ENCODE measurements at places on chromosomes 5 and 9.

- DNase-seq: no peak
These were observed 1087.7 kb upstream of the ARRDC3 start for GRCh38 chr5:92470770-92471169.

DNA sequence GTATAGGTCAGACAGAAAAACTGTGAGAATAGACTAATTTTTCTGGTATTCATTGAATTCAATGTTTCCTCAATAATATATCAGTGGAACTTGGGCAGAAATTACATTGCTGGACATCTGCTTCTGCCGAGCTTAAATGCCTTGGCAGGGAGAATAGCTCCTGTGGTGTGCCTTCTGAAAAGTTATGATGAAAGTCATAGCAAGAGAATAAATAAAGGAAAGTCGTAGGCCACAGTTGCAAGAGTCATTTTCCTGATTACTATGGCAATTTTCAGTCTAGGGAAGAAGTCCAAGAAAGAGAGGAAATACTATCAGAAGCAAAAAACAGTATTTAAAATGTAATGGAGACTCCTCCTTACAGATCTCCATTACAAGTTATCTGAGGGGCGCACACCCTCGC is 1596.1 kb upstream of the WWC1 start:
- no peak for DNase-seq

- no peak for DNase-seq
These were observed 16.7 kb upstream of the KIF27 start for GRCh38 chr9:83937861-83938455.

GRCh38 chr9:94581728-94582127 is 11.9 kb downstream of the FBP2 start:
- DNase-seq: no peak

- no peak for DNase-seq
These were observed 198.6 kb downstream of the TRIO start for GRCh38 chr5:14341571-14342230.

GRCh38 chr9:83536332-83536731 is 1.9 kb downstream of the FRMD3 start:
- no peak for DNase-seq

DNA sequence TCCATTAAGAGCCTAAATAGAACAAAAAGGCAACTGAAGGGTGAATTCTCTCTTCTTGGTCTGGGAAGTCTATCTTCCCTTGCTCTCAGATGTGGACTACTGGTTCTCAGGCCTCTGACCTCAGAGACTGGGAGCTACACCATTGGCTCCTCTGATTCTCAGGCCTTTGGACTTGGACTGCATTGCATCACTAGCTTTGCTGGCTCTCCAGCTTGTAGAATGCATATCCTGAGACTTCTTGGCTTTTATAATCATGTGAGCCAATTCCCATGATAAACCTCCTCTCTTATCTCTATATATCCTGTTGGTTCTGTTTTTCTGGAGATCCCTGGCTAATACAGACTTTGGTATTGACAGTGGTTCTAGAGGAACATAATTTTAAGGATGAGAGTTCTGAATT is 89.8 kb downstream of the PSAT1 start:
- no peak for DNase-seq

- DNase-seq: no peak
These were observed 11.6 kb upstream of the SFXN1 start for GRCh38 chr5:175466700-175467318.

- DNase-seq: no peak
These were observed 28.1 kb downstream of the TLX3 start for GRCh38 chr5:171337210-171337569.

GRCh38 chr5:135234242-135234641 is 164.8 kb downstream of the MACROH2A1 start:
- DNase-seq: no peak

DNA sequence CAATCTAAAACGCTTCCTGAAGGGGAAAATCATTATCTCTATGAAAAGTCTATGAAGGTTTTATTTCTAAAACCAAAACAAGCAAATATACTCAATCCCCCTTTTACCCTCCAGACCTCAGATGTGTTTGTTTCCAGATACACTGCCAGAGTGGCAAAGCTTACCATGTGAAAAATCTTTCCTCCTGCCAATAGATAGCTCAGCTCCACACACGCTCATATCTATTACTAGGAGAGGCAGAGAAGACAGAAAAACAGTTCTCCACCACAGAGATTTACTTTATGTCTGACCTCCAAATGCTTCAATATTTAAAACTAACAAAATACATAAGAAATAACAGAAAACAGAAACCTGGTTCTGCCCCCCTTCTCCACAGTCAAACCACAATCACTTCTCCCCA is 7.0 kb downstream of the IRX2 start:
- no peak for DNase-seq

GRCh38 chr9:136190656-136191055 is 14.3 kb downstream of the LHX3 start:
- DNase-seq: no peak

DNA sequence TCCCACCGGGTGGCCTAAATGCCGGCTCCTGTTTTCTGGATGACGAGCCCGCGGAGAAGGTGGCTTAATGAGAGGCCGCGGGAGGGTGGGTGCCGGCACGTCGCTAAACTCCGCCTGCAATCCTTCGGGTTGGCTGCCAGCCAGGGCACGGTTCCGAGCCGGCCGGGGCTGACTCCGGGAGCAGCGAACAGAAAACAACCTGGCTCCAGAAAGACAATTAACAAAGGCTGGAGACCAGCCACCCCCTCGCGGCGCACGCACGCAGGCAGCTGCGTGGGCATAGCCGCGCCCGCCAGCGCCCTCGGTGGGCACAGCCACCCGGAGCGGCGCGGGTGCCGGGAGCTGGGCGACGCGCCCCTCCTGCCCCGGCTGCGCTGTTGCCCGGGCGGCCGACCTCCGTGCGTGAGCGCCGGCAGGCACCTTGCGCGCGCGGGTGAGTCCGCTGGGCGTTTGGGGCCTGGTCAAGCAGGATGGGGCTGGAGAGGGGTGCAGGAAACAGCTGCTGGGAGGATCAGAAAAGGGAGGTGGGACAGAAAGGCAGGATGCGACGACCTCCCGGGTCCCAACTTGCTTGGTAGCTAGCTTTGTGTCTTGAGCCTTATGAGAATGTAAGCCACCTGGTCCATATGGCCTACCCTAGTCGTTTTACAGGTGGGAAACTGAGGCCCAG is at the start of gene ARHGEF37:
Gene ARHGEF37 (plus strand): TSS at position 307 of the 670 bp plus-strand sequence. CDS start 16,272 bp downstream, outside the sequence.
- DNase-seq: no peak

DNA sequence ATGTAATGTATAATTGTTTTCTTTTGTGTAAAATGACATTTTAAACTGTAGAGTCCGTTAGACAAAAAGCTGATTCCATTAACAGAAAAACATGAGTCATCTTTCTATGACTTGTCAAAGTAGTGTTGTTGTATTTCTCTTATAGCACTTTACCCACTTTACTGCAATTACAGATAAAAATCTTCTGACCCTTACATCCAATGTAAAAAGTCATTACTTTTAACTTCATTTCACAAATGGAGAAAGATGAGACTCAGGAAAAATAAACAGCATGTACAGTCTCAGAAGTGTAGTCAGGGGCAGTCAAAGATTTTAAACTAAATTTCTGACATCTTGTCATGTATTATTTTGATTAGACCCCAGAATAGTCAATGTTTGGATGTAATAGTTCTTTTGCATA is 146.6 kb downstream of the CTNND2 start:
- no peak for DNase-seq

DNA sequence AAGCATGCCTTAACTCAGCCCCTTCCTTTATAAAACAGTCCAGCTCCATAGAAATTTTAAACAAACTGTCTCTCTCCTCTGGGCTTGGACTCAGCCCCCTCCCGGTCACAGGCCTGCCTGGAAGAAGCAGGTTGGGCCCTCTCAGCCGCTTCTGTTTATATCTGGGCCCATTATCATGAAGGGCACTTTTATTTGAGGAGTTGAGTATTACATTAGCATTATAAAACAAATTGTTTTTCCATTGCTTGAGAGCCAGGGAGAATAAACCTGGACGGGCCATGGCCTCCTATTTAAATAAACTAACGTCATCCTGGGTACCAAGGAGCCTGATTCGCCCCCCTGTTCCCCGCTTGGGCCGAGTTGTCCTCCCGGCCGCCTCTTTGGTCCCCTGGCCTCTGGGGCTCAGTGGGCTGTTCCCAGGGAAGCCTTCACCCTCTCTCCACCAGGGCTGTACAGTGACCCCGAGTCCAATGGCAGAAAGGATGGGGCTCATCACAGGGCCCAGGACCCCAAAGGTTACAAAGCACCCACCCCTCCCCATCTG is 13.2 kb downstream of the IRX2 start:
- no peak for DNase-seq

DNA sequence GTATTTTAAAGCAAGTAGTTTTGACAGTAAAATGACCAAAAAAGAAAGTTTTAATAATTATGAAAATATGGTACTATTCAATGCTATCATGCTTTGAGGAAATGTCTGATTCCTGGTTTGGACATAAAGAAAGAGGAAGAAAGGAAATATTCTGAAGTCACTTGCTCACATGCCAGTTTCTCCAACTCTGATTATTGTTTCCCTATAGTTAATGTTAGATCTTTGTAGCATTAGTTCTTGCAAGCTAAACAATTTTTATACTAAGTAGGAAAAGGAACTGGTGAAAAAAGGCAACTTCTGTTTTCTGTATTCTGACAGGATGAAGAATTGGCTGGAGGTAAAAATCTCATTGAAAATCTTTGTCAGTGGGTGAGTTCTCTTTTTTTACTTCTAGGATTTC is 119.5 kb downstream of the YTHDC2 start:
- DNase-seq: no peak
